ENCODE measurements at places on chromosomes 11 and 22. TPM values are rescaled to one million over a fixed set of nuclear protein-coding genes. Genes with fewer than 3 reads are reported as not detected.
A peak's percentile ranks its signal among the peaks of the same experiment; 100 is the strongest.

Gene TSSK2
- 0.08 TPM for polyA plus RNA-seq

Gene KCNA4
- polyA plus RNA-seq, result 0.07 TPM

Gene PHF21B
- 0.03 TPM for polyA plus RNA-seq

Gene APOA1
- polyA plus RNA-seq, result 1.9 TPM

Gene P2RX3
- polyA plus RNA-seq, result not detected

Gene CCDC116
- 0.73 TPM for polyA plus RNA-seq

Gene FDXACB1
- polyA plus RNA-seq, result 2.3 TPM

Gene SCGB1C1
- not detected for polyA plus RNA-seq

Gene MS4A4A
- polyA plus RNA-seq, result 155 TPM

Gene MRTFA
- polyA plus RNA-seq, result 31.1 TPM

Gene PRG3
- polyA plus RNA-seq, result 0.63 TPM

Gene PHF5A
- polyA plus RNA-seq, result 89.6 TPM

Gene OR52I2
- not detected for polyA plus RNA-seq

Gene CSF2RB
- 72.8 TPM for polyA plus RNA-seq

DNA sequence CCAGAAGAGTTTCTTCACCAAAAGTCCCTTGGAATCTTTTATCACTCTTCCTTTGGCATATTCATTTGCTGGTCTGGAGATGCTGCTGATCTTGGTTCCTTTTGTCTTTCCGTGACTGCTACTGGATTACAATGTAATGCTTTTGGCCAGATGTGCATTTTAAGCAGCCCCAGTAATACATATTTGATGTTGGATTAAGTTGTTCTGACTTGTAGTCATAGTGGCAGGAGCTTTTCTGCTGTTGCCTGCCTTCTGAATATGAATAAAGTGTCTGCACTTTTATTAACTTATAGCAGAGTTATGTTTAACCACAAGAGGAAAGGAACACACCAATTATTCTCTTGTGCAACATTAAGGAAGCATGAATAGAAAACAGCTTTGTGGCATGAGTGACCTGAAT, 360.0 kb upstream of the DDI1 start:
- no peak for DNase-seq

DNA sequence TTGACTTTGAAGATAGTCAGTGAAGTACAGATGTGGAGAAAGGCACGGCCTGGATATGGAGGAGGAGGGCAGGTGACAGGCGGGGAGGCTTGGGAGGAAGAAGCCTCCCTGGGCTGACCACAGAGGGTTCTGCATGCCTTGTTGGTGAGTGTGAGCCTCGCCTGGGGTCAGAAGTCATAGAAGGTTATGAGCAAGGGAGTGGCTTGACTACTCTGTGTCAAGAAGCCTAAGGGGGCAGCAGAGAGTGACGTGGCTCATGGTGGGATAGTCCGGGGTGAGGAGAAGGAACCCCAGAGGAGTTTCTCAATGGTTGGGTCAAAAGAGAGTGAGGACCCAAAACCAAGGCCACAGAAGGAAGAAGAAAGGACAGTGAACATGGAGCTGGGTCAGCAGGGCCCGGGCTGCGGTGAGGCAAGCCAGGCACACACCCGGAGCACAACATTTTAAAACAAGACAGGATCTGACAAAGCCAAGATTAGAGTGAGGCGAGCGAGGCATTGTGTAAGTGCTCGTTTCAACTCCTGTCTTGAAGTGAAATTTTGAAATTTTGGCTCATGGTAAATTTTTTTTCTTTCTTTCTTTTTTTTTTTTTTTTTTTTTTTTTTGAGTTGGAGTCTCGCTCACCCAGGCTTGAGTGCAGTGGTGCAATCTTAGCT, 31.9 kb downstream of the PDGFB start:
- DNase-seq, result no peak

DNA sequence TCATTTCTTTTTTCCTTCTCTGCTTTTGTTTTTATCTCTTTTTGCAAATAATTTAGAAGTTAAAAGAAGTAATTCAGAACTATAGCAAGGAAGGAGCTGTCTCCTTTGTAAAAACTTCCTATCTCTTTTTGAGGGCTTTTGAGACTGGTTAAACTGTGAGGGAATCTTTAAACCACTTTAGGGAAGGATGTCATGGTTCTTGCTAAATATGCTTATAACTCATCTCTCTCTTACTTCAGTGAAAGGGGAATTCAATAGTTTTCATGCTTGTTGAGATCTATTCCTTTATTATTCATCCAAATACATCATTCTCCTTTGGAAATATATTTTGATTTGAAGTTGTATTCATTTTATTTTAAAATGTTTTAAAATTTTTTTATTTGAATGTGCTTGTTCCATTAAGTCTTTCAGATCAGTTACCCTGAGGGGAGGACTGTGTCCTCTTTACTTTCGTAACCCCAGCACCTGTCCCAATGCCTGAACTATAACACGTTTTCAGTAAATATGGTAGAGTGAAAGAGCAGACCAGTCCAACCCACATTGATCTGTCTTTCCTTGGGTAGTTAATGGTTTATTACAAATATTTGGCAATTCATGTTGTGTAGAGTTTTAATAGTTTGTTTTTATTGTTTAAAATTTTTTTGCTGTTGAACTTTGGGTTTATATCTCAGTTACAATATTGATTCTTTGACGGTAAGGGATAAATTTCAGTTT, 27.5 kb downstream of the AMOTL1 start:
- DNase-seq, result no peak

DNA sequence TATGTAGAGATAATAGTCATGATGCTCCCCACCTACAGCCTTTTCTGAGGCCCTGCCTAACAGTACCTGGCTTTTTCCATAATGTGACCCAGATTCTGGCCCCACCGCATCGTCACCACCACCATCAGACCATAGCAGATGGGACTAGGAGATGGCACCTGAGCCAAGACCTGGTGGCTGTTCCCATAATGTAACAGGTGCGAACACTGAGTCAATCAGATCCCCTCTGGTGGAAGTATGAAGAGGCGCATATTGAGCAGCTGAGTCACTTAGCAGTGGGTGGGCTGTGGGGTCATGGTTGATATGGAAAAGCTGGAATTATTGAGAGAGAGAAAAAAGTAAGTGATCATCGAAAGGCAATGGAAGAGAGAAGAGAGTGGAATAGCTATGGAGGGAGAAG, 578.0 kb upstream of the CADM1 start:
- no peak for DNase-seq

DNA sequence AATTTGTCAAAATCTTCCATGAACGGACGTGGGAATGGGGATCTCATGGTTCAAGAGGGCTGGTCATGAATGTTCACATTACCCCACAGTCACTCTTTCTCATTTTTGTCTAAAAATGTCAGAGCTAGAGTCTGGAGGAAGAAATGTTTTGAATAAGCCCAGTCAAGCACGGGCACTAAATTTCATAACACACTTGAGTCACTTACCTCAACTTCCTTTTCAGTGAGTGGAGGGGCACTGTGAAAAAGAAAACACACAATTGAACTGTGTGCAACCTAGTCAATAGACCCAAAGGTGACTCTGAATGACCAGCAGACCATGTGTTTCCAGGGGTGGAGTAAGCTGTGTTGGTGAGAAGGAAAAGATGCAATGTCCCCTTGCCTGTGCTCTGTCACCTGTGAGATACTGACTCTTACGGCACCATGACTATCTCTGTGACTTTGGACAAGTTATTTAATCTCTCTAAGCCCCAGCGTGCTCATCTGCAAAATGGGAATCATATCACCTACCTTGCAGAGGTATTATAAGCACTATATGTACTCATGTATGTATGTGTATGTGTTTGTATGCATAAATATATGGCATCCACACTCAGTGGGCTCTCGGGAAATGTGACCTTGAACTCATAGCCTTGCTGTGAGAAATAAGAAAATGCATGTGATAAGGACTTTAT, 38.2 kb upstream of the LYVE1 start:
- DNase-seq, result peak; percentile 39

DNA sequence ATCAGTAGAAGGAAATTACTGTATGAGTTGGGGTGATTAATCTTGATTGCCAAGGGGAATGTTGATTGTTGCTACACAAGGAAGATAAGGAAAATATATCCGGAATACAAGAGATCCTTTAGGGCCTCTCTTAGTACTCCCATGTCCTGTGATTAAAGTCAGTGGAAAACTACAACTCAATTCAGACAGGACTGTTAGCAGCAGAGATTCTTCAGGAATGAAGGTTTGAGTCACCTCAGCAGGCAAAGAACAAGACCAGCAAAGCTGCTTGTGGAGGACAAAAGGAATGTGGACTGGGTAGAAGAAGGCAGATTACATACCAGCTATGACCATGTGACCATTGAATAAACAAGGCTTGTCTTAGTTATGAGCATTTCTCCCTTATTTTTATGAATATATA, 478.2 kb downstream of the BUD13 start:
- DNase-seq, result peak; percentile 19

GRCh38 chr22:47835726-47836125, 1073.3 kb downstream of the TBC1D22A start:
- DNase-seq, result peak; percentile 22

DNA sequence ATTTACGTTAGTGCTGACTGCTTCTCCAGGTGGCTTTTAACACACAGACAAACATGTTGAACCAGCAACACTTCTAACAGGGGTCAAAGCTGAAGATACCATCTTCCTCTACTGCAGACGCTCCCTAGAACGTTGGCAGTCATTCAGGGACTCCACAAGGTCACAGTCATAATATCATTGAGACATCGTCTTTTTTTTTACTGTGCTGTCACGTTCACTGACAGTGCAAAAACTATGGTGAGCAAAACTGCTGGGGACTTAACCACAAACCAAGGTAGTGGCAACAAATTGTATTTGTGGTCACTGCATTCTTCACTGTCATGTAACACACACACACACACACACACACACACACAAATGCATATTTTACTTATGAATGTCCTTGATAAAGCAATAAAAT, 244.9 kb downstream of the CASP12 start:
- DNase-seq, result no peak

- DNase-seq, result no peak
Measured at GRCh38 chr22:45291061-45291930, 6.5 kb downstream of the UPK3A start.

- DNase-seq, result no peak
Measured at GRCh38 chr11:34851916-34852315, 64.3 kb downstream of the APIP start.

DNA sequence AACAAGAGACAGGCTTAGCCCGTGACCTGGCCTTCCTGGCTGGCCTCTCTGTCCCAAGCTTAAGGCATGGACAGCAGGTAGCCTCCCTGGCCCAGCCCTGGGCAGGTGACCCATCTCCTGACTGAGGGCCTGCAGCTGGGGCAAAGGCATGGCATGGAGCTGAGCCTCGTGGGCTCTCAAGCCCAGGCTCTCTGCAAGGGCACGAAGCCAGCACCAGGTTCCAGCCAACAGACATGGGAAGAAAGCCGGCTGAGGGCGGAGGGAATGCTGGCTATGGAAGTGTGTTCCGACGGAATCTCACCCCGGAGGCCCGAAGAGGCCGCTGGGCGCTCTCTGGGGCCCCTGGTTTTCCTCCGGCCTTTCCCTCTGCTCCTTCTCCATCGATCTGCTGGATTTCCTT, 12.9 kb downstream of the DNAL4 start:
- DNase-seq, result no peak

DNA sequence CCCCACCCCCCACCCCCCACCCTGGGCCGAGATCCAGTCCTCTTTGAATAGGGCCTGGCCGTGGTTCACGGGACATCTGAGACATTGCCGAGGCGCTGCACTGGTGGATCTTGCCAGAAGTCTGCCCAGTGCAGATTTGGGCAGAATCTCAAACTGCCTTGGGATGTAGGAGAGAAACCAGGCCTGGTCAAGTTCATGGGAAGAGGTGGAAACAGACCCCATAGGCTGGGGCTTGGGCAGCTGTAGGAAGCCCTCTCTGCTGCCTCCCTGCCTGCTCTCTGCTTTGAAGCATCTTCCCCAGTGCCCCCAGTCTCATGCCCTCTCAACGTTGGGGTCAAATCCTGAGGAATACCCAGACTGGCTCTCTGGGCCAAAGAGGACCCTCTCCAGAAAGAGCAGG, 16.0 kb upstream of the PPP6R3 start:
- no peak for DNase-seq

DNA sequence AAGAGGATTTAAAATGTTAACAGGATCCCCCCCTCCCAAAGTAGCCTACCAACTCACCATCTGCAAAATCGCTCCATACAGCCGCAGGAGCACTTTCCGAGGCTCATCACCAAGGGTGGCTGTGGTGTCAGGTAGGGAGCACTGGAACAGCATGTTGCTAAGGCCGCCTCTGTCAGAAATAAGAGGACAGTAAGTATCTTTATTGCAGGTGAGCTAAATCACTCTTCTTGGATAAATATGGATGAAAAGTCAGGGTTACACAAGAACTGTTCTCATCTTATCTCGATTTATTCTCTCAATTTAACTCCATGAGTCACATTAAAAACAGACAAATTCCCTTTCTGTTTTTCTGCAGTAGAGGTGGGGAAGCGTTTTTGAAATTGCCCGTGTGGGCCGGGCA, 24.2 kb downstream of the CHKA start:
- DNase-seq, result no peak

- no peak for DNase-seq
Measured at GRCh38 chr11:118892514-118892913, 8.8 kb downstream of the CXCR5 start.

DNA sequence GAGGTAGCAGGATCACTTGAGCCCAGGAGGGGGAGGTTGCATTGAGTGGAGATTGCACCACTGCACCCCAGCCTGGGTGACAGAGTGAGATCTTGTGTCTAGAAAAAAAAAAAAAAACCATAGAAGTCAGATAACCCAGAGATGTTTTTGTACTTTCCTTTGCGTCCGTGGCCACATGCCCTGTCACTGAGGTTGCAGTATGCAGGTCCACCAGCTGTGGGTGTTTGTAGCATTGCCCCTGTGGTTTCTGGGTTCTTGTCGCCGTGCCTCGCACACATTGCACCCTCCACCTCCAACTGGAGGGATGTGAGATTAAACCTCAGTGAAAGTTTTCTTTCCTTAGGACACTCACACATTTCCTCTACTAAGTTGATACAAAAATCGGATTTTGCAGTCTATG, 70.3 kb downstream of the TNRC6B start:
- DNase-seq, result no peak

DNA sequence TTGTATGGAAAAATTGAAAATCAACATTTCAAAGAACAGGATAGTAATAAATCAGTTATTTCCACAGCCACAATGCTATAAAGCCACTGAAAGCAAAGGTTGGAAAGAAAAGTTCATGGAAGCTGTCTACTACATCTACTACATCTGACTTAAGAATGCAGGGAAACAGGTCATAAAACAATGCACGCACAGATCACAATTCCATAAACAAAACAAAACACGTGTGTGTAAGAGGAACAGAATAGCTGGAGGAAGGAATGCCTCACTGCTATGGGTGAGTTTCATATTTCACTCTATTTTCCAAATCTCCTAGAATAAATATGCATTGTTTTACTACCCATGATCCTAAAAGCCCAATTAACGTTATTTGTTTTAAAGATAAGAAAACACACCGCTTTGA, 66.3 kb downstream of the NCAPD3 start:
- no peak for DNase-seq

- no peak for DNase-seq
Measured at GRCh38 chr11:122877732-122878131, 4.8 kb upstream of the JHY start.

- no peak for DNase-seq
Measured at GRCh38 chr11:4551346-4551979, 6.5 kb downstream of the OR52M1 start.

GRCh38 chr11:125685228-125685627, 4.6 kb upstream of the ACRV1 start:
- peak; percentile 19 for DNase-seq
